Progenitor cell of endocrine pancreas (in vitro differentiated cells): ENCODE measurements at places on chromosomes 7 and 10. TPM values are rescaled to one million over a fixed set of nuclear protein-coding genes. Genes with fewer than 3 reads are reported as not detected.

The FRMD4A gene
- 42.2 and 66.9 TPM in 2 replicates for total RNA-seq

The EIF5AL1 gene
- 0.11 and 0.12 TPM in 2 replicates for total RNA-seq

The NANOS1 gene
- total RNA-seq: 2.7 and 3.5 TPM in 2 replicates

The ZC3HAV1L gene
- total RNA-seq: 16.5 and 18.2 TPM in 2 replicates

The TAC1 gene
- total RNA-seq: not detected in 2 replicates

The ACTR3C gene
- 2.3 and 3.3 TPM in 2 replicates for total RNA-seq

The CLRN3 gene
- 2.7 and 3.2 TPM in 2 replicates for total RNA-seq

The NXPH1 gene
- total RNA-seq: not detected in 2 replicates
